ENCODE measurements at places on chromosomes 13 and 19.

DNA sequence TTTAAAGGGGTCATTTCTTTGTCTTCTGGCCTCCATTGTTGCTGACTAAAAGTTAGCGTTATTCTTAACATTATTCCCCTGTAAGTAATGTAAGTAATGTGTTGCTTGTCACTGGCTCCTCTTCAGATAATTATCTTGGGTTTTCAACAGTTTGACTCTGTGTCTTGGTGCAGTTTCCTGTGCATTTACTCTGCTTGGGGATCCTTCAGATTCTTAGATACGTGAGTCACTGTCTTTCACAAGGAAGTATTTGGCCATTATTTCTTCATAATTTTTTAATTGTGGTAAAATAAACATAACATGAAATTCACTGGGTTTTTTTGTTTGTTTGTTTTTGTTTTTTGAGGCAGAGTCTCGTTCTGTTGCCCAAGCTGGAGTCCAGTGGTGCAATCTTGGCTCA, 13.5 kb upstream of the OR7D2 start:
- DNase-seq: no peak

- DNase-seq: no peak
These were observed 9.9 kb upstream of the SELENOW start for GRCh38 chr19:47768604-47769003.

DNA sequence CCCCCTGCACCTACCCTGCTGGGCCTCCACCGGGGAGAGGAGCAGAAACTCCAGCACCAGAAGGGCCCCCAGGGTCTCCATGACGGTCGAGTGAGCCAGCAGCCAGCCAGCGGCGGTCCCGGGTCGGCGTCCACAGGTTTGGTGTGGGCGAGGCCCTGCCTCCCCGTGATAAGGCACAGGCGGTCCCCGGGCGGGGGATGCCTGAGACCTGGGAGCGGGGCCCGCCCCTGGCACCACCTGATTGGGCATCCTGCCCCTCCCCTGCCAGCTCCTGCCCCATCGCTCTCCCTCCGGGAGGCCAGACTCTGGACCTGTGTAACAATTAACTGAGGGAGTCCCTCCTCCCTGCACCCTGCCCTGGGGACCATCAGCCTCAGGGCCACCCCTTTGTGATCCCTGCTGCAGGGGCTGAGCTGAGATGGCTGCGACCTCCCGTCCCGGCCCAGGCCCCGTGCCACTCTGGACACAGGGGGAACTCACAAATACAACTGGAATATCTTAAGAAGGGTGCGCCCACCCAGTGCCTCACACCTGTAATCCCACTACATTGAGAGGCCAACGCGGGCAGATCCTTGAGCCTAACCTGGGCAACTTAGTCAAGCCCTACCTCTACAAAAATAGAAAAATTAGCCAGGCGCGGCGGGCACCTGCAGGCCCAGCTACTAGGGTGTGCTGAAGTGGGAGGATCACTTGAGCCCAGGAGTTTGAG, at the start of gene SMIM24:
SMIM24 (minus strand) TSS at position 143 of the 709 bp plus-strand sequence; CDS start at position 81, 62 bp downstream.
- DNase-seq: no peak

GRCh38 chr19:10767726-10768125, 49.8 kb downstream of the DNM2 start:
- no peak for DNase-seq

DNA sequence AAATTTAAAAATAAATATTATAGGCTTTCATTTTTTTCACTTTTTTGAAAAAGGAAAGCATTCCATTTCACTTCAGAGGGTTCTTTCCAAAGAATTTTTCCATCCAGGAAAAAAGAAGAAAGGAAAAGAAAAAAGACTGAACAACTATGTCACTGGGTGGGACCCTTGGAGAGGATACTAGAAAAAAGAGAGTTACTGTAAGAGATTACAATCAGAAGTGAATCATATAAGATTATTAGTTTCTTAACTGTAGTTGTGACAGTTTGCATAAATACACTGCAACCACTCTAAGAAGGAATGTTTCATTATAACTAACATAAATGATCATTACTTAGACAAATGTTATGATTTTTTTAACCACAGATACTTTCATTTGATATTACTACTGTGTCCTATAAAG, 87.8 kb downstream of the KLF12 start:
- no peak for DNase-seq

DNA sequence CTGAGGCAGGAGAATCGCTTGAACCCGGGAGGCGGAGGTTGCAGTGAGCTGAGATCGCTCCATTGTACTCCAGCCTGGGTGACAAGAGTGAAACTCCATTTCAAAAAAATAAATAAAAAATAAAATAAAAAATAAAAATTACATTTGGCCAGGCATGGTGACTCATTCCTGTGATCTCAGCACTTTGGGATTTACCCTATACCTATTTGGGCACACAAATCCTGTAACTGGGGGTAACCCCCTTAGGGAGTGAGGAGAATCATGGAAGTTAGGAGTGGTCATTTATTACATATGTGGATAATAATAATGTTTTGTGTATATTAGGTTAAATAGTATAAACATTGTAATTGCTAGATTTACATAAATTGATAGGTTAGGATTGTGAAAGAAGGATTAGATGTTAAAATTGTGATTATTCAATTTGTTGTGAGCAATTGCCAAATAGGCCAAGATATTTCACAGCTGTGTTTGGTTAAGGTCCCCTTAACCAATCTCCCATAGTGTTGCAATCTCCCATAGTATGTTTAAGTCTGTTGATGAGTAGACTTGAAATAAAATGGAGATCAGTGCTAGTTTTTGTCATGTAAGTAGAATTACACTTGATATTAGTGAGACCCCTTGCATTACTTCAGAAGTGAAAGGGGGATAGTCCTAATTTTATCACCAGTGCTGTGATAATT, 30.7 kb downstream of the ZNF844 start:
- no peak for DNase-seq

GRCh38 chr19:12485052-12485416, 418 bp upstream of the ZNF709 start:
- DNase-seq: no peak

GRCh38 chr13:110648146-110648819, 32.9 kb downstream of the NAXD start:
- no peak for DNase-seq

GRCh38 chr19:33683881-33684537, 62.3 kb downstream of the CHST8 start:
- DNase-seq: no peak

DNA sequence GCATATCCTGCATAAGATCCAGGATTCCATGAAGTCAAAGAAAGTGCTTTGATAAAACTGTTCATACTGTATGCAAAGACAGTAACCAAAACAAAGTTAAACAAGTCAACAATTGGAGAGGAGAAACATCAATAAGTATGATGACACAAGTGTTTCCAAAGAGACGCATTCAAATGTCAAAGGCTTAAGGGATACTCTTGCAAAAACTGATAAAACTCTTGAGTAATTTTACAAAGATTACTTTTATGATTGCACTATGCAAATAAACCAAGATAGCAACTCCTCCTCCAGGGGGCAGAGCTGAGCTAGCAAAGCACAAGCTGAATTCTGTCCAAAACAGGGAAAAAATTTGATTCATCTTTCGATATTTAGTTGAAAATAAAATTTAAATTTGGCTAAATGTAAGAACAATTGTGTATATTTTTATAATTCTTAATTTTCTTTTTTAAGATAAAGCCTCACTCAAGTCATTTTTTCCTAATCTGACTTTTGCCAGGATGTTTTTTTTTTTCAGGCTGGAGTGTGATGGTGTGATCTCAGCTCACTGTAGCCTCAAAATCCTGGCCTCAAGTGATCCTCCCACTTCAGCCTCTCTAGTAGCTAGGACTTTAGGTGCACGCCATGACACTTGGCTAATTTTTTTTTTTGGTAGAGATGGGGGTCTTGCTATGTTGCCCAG, 84.0 kb downstream of the MZT1 start:
- peak; percentile 28 for DNase-seq

DNA sequence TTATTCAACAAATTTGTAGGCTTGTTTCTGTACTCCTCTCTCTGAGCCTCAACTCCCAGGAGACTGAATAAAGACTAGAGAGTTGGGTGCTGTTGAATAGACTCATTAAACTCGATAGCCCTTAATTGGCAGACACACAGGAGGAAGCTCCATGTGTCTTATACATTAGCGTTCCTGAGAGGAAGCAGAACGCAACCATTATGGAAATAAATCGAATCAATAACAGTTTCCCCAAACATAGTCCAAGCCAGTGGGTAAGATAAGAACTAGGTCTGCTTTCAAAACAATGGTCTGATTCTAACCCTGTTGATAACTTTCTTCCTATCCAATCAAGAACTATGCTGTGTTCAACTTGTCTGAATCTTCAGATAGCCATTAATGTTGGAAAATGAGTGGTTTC, 118.1 kb upstream of the FNDC3A start:
- no peak for DNase-seq

GRCh38 chr13:51715613-51716012, 88.3 kb downstream of the DHRS12 start:
- DNase-seq: no peak

DNA sequence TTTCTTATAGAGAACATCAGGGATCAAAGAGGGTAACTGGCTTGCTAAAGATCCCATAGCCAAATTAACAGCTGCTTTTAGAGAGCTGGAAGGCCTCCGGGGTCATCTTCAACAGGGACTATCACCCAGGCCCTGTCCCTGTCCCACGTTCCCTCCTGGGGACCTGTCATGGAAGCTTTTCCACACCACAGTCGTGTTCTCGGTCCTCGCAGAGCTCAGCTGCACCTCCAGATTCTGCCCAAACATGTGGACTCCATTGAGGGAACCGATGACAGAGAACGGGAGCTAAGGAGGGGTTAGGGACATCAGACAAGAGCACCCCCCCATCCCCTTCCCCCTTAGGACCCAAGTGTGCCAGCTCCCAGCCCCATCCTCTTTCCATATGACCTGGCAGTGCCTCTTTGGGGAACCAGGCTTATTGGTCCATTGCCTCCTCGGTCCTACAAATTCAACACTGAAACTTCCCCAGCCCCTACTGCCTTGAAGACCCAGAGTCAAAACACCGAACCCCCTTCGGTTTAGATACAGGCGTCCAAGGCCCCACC, 568 bp downstream of the FUZ start:
- DNase-seq: peak; percentile 24

DNA sequence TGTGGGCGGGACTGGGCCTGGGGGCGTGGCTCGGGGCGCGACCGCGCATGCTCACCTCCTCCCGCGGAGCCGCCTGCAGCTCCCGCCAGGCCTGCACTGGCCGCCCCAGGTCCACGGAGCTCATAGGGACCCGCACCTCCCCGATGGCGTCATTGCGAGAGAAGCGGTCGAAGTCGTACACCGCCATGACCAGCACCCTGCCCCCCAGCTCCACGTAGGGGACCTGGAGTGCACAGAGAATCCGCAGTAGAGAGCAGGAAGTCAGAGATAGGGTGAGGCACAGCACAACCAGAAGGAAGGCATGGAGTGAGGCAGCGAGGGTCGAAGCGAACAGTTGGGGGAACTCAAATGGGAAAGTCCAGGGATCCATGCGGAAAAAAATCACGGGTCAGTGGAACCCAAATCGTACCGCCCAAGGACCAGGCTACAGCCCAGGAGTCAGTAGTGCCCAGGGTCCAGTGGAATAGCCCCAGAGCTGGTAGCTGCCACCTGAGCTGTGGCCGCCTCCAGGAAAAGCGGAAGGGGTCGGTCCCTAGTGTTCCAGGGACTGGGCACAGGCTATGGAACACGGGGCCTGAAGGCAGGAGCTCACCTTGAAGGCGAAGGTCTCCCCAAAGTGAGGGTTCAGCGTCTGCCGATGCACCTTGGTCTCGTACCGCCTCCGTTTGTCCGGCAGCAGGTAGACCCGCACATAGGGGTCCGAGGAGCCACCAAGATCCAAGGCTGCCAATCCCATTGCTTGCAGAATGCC, 4.8 kb downstream of the SYT5 start:
- DNase-seq: no peak

DNA sequence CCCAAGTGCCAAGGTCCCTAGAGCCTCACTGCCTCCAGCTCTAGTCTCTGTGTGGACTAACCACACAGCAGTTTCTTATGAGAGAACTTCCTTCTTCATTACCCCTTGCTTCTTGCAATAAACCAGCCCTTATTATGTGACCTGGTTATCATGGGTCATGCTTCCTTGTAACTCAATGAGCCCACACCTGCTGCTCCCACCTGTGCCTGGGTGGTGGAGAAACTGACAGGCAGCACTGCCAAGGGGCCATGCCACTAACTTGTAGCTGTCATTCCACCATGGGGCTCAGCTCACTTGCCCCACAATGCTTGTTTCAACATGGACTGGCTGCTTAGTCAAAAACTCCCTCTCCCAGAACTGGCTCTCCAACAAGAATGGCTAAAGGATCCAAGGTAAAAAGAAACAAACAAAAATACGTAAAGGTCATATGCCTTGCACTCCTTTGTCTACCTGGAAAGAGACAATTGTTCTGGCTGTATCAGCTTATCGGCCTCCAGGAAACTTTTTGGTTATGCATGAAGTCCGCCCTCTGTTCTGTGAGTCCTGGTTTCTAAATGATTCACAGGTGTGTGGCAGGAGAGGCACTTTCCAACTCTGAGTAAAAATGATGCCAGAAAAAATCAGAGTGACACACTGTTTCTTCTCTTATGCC, 446.4 kb downstream of the COG6 start:
- no peak for DNase-seq

DNA sequence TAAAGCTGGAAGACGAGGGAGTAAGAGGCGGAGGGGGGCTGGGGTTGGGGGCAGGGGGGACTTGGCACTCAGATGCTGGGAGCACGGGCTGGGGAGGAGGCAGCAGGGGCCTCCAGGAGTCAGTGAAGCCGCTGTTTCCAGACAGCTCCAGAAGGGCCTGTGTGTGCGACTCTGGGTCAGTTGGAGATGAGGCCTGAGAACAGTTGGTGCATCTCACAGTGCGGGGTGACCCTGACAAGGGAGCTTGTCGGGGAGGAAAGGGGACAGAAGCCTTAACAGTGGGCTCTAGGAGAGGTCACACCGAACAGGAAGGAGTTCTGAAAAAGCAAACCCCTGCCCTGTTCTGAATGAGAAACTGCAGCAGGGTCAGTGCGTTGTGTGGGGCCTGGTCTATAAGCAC, 11.2 kb downstream of the NAXD start:
- no peak for DNase-seq

- no peak for DNase-seq
These were observed 44.4 kb downstream of the MTUS2 start for GRCh38 chr13:28864544-28864943.
